ENCODE measurements at places on chromosomes 3 and 15.

DNA sequence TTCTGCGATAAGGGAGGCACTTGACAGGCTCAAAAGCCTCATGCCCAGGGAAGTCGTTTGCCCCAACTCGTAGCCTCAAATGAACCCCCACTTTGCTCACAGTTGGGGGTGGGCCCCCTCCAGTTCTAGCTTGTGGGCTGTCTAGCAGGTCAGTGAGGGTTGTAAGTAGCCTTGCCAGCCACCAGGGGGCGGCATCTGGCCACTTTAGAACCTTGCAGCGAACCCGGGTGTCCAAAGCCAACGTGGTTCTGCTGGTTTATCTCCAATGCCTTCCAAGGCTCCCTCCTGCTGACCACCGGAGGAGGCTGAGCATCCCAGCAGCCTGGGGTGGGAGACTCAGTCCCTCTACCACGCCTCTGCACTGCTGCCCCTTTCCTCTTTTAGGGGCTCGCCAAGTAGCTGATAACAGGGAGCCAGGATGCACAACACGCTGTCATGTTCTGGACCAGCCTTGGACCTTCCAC lies 9.2 kb upstream of the RBSN start:
- peak; percentile 41 for DNase-seq

DNA sequence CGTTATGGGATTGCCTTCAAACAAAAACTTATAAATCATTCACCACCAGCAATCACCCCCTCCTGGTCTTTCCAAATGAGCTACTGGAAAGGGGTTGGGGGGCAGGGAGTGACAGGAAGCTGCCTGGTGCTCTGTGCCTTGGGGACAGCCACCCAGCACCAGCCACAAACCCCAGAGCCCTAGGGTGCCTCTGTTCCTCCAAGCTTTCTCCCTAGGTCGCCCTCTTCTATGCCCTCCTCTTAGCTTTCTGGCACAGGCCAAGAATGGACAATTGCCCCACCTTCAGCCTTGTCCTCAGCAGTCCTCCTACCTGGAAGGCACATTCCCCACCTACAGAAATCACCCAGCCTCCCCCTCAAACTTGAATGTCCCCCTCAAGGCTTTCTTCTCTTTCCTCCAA lies 3.3 kb downstream of the OXTR start:
- no peak for DNase-seq

DNA sequence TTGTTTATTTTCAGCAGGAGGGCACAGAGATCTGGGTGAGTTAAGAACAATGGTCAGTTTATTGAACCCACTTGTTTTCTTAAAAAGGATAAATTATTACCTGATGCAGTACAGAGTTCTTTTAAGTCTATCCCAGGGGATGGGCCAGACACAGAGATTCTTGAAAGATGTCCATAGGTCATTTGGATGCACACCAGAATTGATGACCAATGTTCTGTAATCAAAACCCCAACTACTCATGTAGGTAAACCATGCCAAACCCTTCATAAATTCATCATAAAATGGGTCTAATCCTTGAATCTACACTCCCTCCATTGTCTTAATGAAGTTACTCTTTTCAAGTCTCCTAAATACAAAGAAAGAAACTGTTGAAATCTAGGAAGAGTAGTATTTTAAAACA lies 273.0 kb upstream of the COL8A1 start:
- DNase-seq = no peak

DNA sequence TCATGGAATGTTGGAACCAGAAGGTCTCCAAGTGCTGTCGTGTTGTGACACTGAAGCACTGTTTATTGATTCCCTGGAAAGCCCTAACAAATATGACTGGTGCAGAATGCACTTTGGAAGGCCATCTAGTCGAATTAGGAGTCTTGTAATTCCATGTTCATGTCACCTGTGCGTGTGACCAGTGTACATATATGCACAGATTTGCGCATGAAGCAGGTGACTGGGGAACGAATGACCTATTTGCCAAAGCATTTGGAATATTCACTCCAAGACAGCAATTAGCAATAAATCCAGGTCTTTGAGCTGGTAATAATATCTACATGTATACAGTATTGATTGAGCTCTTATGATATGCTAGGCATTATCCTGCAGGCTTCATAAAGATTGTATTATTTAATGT lies 177.5 kb upstream of the PFN2 start:
- no peak for DNase-seq

GRCh38 chr15:40379853-40380252 lies 2.7 kb upstream of the KNSTRN start:
- DNase-seq = no peak

DNA sequence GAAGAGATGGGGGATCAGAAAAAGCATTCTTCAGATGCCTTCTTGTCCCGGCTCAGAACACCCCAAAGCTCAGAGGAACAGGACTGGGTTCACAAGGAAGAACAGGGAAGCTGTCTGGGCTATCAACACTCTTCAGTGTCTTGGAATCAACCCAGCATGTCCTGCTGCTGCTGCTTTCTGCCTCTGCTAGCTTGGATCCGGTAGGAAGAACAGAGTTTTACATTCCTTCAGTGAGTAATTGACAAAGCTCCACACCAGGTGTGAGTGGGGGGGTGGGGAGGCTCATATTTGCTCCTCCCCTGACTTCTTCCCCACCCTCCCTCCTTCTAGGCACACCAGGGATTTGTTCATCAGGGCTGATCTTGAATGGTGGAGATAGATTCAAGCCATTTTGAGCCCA lies 13.1 kb upstream of the ETV5 start:
- DNase-seq = no peak

- DNase-seq = no peak
These were observed 243.3 kb upstream of the IGF1R start for GRCh38 chr15:98405013-98405412.

- no peak for DNase-seq
These were observed 114.0 kb downstream of the LRRC28 start for GRCh38 chr15:99365242-99365641.

All from COR-L47 (cell line).